ENCODE measurements at places on chromosomes 12 and 14.

GRCh38 chr12:65827827-65828231, 3.5 kb downstream of the HMGA2 start:
- no peak for DNase-seq

- DNase-seq = no peak
These were observed 20.1 kb upstream of the AKAP5 start for GRCh38 chr14:64444984-64445845.

GRCh38 chr14:42130815-42131214, 524.1 kb downstream of the LRFN5 start:
- DNase-seq = no peak

DNA sequence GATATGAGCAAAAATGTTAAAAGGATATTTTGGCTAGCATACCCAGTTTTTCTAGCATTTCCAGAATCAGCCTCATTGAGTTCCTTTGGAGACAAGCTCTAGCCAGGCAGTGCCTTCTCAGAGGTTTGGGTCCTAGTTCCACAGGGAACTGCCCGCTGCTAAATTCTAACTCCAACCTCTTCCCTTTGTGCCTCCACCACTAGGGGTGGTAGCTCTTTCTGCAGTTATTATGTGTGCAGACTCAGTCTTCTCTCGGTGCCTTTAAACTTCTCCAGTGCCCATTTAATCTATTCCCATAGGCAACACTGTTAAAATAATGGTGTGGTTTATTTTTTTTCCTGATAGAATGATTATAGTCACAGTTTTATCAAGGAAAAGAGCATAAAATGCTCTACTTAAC, 21.5 kb upstream of the SLC25A3 start:
- no peak for DNase-seq

DNA sequence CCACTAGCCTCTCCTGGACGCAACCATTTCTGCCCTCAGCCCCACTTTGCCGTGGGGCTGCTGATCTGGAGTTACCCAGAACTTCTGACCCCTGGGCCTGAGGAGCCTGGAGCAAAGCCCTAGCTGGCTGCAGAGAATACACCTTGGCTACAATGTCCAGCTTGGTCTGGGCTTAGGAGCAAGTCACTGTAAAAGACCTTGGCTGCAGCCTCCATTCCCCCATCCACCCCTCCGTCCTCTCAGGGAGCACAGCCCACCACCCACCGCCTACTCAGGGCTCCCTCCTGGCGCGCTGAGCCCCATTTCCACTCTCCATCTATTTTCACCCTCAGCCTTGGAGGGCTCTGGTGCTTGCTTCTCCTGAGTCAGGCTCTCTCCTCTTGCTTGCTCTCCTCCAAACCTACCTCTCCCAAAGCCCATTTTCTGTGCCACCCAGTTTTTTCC, 42.9 kb downstream of the ERH start:
- no peak for DNase-seq

DNA sequence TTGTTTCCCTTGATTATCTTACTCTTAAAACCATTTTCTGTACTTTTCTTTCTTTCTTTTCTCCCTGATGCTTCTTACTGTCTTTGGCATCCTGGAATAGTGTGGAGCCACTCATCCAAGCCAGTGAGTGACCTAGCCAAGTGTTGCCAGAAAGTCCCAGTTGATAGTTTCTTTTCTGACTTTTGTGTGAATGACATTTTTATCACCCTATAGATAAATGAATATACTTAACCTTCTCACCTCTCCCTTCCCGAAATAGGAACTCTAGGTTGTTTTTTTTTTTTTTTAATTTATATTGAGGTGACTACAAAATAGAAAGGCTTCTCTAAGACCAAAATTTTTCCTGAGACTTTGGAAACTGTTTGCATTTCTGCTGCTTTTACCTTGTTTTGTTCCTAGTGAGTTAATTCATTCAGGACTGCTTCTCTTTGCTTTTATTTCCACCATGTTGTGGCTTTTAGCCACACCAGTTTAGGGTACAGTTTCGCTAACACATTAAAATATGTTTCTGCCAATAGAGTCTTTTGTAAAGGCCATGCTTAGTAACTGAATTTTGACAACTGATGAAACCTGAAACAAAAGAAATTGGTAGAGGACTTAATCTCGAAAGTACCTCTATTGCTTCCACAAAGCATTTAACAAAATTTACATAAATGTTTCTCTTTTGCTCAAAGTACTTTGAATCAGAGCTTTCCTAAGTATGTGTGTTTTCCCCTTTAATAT, 194.6 kb downstream of the ERC1 start:
- DNase-seq = no peak

GRCh38 chr14:56422221-56422620, 157.4 kb upstream of the TMEM260 start:
- DNase-seq = no peak

GRCh38 chr12:100329800-100330199, 27.1 kb upstream of the SLC17A8 start:
- no peak for DNase-seq

DNA sequence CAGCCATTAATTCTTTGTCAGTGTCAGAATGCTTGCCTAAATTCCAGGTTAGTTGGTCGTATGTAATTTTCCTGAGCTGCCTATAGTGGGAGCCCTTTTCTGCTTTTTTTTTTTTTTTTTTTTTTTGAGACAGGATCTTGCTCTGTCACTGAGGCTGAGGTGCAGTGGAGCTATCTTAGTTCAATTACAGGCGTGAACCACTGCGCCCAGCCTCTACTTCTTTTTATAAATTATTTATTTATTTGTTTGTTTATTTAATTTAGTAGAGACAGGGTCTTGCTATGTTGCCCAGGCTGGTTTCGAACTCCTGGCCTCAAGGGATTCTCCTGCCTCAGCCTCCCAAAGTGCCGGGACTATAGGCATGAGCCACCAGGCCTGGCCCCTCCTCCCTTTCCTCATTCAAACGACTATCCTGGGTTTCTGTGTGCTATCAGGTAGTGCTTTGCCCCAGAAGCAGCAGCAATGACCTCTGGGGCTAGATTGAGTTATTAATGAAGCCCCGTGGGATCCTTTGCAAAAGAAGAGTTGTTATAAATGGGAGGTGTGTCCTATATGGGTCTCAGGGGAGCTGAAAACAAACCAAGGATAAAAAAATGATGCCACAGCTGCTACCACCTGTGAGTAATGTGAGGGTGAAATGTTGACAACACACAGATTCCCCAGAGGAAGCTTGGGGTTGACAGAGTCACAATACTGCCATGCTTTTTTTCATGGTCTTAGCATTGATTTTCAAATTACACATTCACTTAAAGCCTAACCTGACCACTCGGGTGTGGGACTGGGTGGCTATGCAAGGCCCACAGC, 34.6 kb upstream of the NFKBIA start:
- peak; percentile 20 for DNase-seq

- DNase-seq = peak; percentile 62
These were observed 776 bp downstream of the RDH5 start for GRCh38 chr12:55720894-55721444.

DNA sequence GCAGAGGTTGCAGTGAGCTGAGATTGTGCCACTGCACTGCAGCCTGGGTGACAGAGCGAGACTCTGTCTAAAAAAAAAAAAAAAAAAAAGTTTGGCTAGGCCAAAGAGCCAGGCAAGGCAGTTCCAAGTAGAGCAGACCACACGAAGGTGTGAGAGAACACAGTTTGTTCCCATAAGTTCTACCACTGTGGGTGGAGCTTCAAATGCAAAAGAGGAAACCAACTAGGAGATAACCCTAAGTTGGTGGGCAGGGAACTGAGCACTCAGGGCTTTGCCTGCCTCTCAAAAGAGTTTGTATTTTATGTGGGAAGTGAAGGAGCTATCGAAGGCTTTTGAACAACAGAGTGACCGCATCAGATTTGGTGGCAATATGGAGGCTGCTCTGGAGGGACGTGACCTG, 15.1 kb downstream of the SOCS2 start:
- DNase-seq = no peak

DNA sequence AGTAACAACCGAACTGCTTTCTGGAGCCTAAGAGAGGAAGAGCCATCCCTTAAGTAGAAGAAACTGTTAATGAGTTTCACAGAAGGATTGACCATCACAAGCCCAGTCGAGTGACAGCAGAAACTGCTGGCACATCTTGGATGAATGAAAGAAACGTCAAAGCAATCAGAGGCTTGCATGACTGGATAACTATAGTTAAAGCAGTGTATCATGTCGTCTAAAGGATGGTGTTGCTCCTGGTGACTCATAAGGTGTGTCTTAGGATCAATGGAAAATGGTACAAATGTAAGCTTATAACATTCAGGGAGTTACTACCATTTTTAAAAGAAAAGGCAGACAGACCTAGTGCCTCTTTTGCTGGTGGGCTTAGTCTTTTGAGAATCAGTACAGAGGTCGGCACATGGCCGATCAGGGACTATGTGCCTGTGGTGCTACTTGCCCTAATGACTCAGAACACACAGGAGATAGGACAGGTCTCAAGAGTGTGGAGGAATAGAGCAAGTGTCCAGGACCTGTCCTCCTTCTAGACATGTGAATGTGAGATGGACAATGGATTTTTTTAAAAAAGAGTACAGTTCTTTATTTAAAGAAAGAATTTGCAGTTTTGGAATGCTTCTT, 55.7 kb downstream of the TMX1 start:
- DNase-seq = no peak

DNA sequence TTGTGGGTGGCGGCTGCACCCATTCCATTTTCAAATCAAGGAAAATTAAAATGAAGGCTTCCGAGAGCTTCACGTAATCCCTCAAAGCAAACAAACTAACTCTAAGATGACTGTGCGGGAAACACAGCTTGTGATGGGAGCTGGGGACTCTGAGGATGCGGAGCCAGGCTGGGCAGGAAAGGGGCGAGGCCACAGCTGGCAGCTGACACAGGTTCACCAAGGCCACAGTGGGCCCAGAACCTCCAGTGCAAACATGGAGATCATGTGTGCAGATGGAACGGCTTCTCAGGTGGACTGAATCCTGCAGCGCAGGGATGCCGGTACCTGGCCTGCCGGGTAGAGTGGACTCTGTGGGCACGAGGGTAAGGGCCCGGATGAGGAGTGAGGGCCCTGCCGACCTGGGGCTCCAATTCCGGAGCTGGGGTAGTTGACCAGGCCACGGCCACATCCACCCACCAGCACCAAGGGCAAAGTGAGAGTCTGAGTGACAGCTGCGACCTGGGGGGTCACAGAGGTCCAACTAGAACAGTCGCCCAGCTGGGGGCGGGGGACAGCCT, 19.2 kb upstream of the BTBD6 start:
- DNase-seq = no peak

GRCh38 chr12:64452559-64453329, 824 bp downstream of the TBK1 start:
- DNase-seq = peak; percentile 89

GRCh38 chr12:23891115-23891514, 58.4 kb downstream of the SOX5 start:
- no peak for DNase-seq

- DNase-seq = no peak
These were observed 65.4 kb downstream of the ERC1 start for GRCh38 chr12:1056390-1056789.

DNA sequence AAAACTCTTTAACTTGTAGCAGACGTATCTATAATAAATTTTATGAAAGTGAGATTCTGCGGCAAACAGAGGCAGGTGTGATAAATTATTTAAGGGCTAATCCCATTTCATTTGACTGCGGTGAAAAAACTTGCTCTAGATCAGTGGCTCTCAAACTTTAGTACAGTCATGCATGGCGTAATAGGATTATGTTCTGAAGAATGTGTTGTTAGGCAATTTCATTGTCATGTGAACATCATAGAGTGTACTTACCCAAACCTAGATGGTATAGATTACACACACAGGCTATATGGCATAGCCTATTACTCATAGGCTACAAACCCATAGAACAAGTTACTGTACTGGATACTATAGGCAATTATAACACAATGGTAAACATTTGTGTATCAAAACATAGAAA, 83.7 kb downstream of the HEATR5A start:
- DNase-seq = no peak

DNA sequence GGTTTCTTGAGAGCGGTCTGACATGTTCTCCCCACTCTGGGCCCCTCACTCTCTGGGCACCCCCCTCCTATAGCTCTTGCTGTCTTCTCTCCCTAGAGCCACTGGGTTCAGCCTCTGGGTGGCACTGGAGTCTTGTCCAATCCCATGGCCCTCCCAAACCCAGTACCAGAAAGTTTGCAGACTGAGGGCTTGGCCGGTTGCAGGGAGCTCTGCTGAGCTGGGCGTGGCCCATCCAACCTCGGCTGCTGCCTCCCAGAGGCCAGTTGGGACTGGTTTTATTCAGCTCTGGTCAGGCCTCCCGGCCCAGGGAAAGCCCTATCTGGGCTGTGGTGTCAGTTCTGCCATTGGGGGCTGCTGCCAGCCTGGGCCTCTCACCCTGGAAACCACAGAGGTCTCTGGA, 37.9 kb downstream of the ISCA2 start:
- no peak for DNase-seq

DNA sequence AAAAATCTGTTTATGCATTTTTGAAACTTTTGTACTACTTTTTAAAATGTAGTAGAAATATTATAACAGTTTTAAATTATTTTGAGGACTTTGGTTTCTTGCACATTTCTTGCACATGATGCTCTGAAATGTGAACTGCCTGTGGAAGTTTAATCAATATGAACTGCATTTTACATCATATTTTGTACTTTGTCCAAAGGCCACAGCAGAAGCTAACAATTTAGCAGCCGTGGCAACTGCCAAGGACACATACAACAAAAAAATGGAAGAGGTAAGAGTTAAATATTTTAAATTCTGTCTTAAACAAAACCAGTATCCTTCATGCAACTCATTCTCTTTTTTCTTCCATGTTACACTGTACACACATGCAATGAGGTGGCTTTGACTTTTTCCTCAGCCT, 45.1 kb downstream of the SAV1 start:
- DNase-seq = no peak

DNA sequence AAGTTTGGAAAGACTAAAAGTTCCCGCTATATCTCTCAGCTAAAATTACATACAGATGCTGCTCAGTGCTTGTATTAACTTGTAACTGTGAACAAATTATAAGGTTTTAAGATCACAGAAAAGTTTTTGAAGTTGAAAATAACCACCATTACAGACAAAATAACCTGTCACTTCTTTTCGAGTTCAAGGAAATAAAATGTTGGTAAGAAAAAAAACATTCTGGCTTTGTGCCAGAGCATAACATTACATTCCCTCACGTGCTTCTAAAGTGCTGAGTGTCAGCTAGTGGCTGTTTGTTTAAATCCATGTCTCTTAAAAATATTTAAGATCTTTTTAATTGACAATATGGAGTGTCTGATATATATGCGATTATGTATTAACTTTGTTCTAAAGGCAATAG, 27.2 kb upstream of the ADAMTS20 start:
- no peak for DNase-seq

GRCh38 chr12:119334430-119335170, at the start of gene CCDC60:
Gene CCDC60 (plus strand): TSS chr12:119334729. CDS start chr12:119335177, 448 bp downstream.
- peak; percentile 29 for DNase-seq

GRCh38 chr14:40463886-40464285, 1031.7 kb upstream of the FBXO33 start:
- DNase-seq = no peak

Data from LoVo (cell line).